H7 (cell line): ENCODE measurements at places on chromosomes 5 and 9. TPM values are rescaled to one million over a fixed set of nuclear protein-coding genes. Genes with fewer than 3 reads are reported as not detected.

The SNX24 gene
- total RNA-seq, result 15.9 and 16.6 TPM in 2 replicates

The FSTL4 gene
- total RNA-seq, result 2.4 and 3.3 TPM in 2 replicates

The GFPT2 gene
- total RNA-seq, result 91.6 and 125 TPM in 2 replicates

The PPP1R2B gene
- not detected in 2 replicates for total RNA-seq

The HK3 gene
- not detected in 2 replicates for total RNA-seq

The ITK gene
- total RNA-seq, result 0.03 and 0.15 TPM in 2 replicates

The AIF1L gene
- total RNA-seq, result 93.3 and 97.2 TPM in 2 replicates

The ATOSB gene
- total RNA-seq, result 9.4 and 13.9 TPM in 2 replicates

The PCDHA10 gene
- 0.11 and 0.28 TPM in 2 replicates for total RNA-seq

GRCh38 chr5:91128604-91129003 is 254.5 kb downstream of the ARRDC3 start:
- no peak for DNase-seq

DNA sequence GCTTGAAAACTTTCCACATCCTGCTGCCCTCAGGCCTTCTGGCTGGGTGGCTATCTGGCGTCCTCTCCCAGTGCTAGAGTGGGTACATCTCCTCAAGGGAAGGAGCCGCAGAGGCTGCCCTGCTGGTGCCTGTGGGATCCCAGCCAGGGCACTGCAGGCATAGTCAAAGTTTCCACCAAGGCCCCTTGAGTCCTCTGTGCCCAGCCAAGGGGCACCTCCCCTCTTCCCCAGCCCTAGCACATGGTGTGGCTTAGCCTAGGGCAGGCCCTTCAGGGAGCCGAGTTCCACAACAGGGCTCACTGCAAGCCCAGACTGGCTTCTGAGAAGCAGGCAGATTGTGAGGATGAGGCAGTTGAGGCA is 103.2 kb downstream of the RGS3 start:
- no peak for DNase-seq

GRCh38 chr9:84874022-84874421 is 204.5 kb downstream of the NTRK2 start:
- no peak for DNase-seq

- DNase-seq, result no peak
Measured at GRCh38 chr5:114419959-114420358, 58.1 kb downstream of the KCNN2 start.

DNA sequence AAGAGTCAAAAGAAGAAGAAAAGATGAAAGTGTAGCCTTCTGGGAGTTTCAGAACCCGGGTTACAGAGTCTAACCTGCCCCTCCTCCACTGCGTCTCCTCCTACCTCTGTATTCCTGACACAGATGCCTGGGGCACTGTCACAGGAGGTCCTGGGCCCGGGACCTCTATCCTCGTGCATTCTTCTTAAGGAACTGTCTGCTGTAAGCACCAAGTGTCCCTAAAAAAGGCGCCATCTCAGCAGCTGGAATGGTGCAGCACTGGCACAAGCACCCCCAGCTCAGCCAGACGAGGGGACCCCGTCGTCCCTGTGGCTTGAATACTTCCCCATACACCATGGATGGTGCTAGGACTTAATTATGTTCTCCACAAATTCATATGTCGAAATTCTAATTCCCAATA is 35.8 kb upstream of the MVB12B start:
- no peak for DNase-seq

DNA sequence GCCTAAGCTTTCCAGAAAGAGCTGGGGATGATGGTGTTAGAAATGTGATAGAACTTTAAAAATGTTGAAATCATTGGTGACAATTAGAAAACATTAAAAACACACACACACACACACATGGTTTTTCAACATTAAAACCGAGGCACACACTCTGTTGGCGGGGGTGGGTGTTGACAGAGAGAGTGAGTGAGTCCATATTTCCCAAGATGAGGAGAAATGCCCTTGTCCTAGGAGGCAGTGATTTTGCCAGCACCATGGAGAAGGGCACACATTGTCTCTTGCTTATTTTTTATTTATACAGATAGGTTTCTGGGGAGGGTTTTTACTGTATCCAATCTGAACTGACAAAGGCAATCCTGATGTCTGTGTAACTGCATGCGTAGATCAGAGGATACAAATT is 152.5 kb downstream of the INSYN2B start:
- no peak for DNase-seq

GRCh38 chr5:158754018-158754514 is 345.6 kb downstream of the EBF1 start:
- DNase-seq, result no peak

- DNase-seq, result no peak
Measured at GRCh38 chr5:4058899-4059298, 463.3 kb downstream of the IRX1 start.

DNA sequence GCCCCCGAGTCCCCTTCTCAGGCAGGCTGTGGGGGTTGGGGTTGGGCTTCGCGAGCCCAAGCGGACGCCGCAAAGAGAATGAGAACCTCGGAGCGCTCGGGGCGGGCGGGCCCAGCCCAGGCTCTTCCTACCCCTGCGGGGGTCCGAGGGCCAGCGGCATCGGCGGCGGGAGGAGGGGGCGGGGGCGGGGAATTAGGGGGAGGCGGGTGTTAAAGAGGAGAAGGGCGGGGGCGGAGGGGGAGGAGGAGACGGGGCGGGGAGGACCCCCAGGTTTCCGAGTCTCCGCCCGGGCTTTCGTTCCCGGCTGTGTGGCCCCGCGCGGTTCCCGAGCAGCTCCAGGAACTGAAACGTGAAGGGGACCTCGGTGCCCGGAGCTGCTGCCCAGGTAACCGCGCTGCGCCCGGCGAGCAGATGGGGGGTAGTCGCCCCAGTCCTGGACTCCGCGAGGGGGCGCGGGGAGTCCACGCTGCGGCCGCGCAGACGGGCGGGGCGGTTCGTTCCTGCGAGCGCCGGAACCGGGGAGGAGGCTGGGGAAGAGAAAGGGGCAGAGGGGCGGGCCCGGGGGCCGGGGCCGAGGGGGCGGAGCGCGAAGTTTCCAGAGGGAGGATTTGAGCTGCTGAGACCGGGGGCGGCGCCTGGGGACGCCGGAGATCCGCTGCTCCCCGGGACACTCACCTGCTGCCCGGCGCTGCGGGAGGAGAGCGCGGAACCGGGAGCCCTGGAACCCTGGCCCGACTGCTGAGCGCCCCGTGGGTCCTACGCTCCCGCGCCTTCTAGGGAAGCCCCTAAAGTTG is 38.4 kb upstream of the PLEKHG4B start:
- peak; percentile 97 for DNase-seq

GRCh38 chr5:84696651-84697050 is 312.0 kb upstream of the EDIL3 start:
- no peak for DNase-seq

GRCh38 chr9:99964336-99964735 is 57.9 kb downstream of the STX17 start:
- no peak for DNase-seq

GRCh38 chr9:36023260-36024048 is 13.3 kb upstream of the RECK start:
- peak; percentile 67 for DNase-seq

DNA sequence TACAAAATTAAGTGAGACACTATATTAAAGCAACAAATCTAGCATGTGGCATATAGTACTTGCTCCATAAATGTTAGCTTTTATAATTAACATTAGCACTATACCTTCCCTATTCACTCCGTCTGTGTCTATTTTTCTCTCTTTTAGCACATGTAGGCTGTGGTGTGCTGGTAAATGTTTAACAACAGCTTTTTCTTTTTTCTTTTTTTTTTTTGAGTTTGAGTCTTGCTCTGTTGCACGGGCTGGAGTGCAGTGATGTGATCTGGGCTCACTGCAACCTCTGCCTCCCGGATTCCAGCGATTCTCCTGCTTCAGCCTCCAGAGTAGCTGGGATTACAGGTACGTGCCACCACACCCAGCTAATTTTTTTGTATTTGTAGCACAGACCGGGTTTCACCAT is 62.1 kb downstream of the SPRY4 start:
- DNase-seq, result no peak

DNA sequence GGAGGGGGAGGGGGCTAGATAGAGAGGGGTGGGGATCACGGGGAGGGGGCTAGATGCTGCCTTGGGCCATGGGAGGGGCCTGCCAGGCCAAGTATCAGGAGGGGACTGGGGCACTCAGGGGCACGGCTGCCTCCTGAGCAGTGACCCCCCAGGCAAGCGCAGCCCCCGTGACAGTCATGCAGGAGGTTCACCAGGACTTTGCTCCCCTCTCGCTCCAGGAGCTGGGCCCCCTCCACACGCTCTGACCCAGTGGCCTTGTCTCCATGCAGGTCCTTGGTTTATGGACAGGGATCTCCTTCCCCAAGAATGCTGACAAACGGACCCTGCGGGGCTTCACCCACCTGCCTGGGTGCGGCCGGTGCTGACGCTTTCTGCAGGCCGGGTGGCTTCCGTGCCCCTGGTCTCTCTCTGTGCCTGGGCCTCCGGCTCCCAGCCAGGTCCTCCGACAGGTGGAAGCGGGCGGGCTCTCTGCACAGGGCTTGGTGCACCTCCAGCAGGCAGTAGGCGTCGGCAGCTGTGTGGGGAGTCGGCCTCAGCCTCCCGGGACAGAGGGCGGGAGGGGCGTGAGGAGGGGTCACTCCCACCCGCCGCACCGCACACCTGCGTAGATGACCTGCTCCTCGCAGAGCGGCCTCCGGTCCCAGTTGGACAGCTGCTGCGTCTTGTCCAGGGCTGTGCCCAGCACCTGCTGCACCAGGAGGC is 46.8 kb upstream of the NRARP start:
- peak; percentile 40 for DNase-seq

DNA sequence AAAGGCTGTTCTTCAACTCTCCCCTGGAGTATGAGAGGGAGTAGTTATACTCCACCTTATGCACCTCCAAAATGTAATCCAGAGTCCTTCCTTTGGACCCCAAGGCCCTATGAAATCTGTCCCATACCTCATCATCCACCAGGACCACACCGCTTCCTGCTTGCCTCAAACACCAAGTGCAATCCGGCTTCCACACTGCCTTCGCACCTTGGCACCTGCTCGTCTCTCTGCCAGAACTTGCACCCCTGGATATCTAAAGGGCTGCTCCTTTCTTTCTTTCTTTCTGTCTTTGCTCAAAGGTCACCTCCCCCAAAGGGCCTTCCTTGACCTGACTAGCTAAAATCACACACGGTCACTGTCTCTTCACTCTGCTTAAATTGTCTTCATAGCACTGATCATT is 63.9 kb upstream of the SHB start:
- DNase-seq, result no peak

GRCh38 chr5:178150977-178151734 is 2.5 kb downstream of the NHP2 start:
- no peak for DNase-seq

GRCh38 chr5:38059876-38060275 is 198.5 kb upstream of the EGFLAM start:
- DNase-seq, result no peak

- peak; percentile 15 for DNase-seq
Measured at GRCh38 chr9:35618325-35618727, at the start of gene CD72. TSS of gene CD72 (minus strand) at chr9:35618413. CDS start at chr9:35618303, 110 bp downstream.

- no peak for DNase-seq
Measured at GRCh38 chr5:2757563-2758351, 6.3 kb upstream of the IRX2 start.

DNA sequence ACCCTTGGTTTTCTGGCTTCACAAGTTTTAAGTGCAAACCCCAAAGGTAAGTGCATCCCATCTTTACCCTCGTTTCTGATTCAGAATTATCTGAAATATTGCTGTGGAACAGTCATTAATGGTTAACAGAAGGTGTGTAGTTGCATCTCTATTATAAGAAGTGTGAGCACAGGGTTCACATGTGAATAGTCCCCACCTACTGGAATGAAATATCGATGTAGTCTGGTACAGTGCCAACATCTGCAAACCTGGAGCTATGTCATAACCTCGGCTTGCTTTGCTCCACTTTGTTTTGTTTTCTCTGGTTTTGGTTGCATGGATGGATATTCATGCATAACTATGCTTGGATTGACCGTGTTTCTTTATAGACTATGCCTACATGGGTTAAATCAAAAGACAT is 12.6 kb downstream of the HTR4 start:
- no peak for DNase-seq

DNA sequence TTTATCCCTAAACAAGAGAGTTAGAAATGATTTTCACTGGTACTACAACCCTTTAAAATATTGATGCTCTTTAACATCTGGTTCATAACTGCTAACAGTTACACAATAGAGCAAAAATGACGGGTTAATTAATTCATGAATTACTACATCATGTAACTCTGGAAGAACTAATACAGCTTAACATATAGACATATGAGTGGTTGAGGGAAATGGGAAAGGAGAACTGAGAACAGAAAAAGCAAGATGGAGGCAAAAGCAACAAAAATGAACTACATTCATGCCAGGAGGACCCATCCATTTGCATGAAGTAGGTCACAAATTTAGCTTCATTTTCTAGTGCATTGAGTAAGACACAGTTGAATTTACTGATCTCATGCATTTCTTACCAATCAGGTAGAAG is 61.8 kb downstream of the C9 start:
- DNase-seq, result no peak
